Activated T-helper 1 cell treated with anti-CD3 and anti-CD28 coated beads, Interleukin-2, amount 50 U/mL, for 16 hours (primary cell): ENCODE measurements at places on chromosomes 4 and X.

DNA sequence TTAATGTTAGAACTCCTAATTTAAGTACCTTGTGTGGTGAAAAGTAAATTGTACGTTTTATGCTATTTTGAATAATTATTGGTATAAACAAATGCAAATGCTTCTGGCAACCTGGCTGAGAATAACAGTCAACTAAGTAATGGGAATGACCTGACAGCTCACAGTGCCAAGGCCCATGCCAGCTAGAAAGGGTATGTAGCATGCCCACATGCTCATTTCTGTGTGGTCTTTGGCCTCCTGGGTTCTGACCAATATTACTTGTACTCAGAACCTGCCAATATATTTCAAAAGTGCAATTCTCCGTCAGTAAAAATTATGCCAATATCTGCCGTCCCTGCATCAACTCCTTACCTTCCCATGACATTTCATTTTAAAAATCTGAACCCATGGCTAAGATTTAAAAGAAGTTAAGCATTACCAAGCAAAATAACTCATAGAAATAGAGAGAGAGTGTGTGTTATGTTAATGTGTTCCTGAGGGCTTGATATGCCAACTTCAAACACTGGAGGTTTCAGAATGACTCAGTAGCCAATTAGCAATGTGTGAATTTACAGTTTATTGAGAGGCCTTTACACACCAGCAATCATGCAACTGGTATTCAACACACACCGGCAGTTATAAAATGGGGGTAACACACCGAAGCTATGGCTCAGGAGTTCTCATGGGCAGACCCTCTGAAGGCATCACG is 820.8 kb downstream of the FSTL5 start:
- DNase-seq = no peak

GRCh38 chr4:6925357-6925836 is 15.8 kb downstream of the TBC1D14 start:
- no peak for DNase-seq

DNA sequence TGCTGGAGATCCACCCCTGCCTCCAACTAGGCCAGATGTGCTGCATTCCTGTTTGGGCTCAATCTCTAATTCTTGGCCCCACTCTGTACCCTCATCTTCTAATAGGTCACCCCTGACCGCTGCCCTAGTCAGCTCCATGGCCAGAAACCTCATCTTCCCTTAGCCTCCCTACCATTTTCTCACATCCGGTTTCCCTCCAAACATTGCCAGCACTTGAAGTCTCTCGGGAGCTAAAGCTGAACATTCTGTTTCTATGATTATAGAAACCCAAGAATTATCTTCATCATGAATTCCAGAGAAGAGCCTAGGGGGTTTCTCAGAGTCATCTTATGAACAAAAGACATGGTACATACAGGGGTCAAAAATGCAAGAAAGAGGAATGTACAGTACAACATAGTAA is 179.7 kb downstream of the AMELX start:
- no peak for DNase-seq

GRCh38 chr4:78138252-78138651 is 81.1 kb downstream of the FRAS1 start:
- DNase-seq = no peak

GRCh38 chrX:153628665-153629064 is 18.3 kb upstream of the DUSP9 start:
- no peak for DNase-seq
